ENCODE measurements at places on chromosomes 6 and 20.

DNA sequence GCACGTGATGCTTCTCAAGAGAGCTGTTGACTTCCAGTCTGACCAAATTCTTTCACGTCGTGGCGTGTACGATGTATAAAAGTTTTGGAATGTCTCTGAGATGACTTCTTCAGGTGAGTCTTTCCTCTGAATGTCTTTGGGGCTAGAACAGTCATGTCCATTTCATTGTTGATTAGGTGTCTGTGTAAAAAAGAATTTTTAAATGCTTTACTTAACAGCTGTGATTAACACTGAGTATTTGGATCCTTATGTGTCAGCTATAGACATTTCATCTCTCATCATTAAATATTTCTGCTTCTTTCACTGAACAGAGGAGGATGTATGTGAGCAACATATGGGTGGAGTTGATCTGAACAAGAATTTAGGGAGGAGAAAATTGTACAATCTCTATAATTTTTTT lies 29.3 kb upstream of the KIF13A start:
- DNase-seq: no peak

GRCh38 chr6:143283887-143284645 lies 166.4 kb downstream of the ADAT2 start:
- DNase-seq: no peak

GRCh38 chr6:107547451-107547840 lies 57.5 kb downstream of the SOBP start:
- no peak for DNase-seq

DNA sequence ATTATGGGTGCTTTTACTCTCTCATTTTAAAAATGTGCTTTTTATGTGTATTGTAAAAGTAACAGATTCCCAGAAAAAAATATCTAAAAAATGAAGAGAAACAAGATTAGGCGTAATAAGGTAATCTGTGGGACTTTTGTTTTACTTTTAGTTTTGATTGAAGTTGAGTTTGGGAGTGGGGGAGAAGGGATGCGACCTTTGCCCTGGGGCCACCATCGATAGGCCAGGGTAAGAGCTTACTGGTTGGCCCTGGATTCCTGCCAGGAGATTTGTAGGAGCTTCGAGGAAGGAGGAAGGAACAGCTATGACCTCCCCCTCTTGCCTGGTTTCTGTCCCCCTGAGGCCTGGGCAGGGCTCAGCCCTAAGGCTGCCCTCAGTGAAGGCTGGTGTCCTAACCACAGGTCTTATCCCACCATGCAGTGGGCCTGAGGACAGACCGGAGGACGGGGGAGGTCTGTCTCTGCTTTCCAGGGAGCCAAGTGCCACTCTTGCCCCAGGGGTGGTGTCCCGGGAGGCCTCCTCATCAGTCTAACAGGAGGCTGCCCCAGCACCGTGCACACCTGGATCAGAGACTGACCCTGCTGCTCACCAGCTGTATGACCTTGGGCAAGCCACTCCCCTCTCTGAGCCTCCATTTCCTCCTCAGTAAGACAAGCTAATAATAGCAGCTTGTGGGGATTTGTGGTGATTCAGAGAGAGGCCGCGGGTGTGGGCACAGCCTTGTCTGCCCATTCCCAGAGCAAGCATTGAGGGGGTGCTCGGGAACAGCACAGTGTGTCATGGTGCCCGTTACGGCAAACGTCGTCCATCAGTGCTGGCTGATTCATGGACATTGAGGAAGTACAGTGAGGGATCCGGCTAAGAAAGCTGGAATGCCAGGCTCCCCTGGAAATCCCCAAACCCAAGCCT lies 21.2 kb downstream of the TGM2 start:
- DNase-seq: no peak

DNA sequence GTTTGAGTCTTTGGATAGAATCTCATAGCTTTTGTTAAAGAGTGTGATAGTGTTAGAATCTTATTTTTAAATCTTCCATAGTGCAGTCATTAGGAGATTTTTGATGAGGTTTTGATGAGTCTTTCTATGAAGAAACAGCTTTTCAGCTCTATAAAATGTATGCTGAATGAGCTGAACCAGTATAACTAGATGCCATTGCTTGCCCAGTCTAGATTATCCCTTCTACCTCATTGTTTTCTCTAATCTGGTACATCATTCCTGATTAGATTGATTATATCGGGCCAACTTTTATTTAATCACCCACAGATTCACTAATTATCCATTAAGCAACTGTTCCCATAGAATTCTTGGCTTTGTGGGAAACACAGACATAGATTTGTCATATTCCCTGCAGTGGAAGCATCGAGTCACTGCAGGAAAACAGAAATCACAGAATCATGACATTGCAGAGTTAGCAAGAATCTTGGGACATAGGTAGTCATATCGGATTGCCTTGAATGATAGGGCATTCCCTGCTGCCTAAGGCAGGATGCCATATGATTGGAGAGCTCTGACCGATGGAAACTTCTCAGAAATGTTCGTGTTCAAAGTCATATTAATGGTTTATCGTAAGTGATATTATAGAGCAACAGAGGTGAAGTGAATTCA lies 882.7 kb upstream of the FLRT3 start:
- DNase-seq: no peak

- no peak for DNase-seq
These were observed 18.9 kb upstream of the TRAM2 start for GRCh38 chr6:52595796-52596130.

DNA sequence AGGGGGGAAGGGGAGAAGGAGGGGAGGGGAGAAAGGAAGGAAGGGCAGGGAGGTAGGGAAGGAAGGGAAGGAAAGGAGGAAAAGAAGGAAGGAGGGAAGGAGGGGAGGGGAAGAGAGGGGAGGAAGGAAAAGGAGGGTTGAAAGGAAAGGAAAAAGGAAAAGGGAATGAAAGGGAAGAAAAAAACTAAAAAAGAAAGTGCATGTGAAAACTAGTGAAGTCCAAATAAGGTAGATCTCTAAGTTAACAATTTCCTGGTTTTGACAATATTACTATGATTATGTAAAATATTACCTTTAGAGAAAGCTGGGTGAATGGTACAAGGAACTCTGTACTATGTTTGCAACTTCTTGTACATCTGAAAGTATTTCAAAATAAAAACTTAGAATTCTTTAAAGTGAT lies 132.4 kb downstream of the PTPRT start:
- no peak for DNase-seq

DNA sequence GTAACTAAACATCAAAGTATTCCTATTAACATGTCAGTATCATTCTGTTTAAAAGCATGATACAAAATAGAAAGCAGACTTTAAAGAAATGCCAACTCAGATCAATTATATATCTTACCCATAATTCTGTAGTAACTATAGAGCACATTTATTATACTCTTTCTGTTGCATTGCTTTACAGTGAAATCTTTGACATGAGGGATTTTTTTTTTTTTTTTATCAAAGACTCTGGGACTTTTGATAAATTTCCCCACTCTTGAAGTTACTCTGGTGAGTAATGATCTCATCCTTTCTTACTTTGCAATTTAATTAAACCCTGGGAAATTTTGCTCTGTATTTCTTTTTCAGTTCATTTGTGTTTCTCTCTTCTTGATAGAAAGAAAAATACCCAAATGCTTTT lies 17.4 kb downstream of the ADGRF4 start:
- DNase-seq: no peak

- no peak for DNase-seq
These were observed 123.4 kb upstream of the ECI2 start for GRCh38 chr6:4258733-4259132.

DNA sequence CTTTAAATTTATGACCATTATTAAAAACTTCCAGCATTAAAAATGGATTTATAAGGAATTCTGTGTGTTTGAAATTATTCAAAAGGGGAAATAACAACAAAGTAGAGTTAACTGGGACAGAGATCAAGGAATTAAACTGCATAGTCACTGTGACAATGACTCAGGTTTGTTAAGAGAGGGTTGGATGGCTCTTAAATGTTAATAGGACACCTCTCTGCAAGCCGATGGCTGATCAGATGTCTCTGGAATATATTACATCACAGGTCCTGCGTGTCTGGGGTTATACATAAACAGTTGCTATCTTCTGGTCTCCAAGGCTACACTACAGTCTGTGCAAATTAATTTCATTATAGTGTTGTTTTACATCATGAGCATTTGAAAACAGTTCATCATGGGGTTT lies 574.3 kb downstream of the COL12A1 start:
- no peak for DNase-seq

- no peak for DNase-seq
These were observed 87.4 kb downstream of the PLG start for GRCh38 chr6:160789263-160790027.

DNA sequence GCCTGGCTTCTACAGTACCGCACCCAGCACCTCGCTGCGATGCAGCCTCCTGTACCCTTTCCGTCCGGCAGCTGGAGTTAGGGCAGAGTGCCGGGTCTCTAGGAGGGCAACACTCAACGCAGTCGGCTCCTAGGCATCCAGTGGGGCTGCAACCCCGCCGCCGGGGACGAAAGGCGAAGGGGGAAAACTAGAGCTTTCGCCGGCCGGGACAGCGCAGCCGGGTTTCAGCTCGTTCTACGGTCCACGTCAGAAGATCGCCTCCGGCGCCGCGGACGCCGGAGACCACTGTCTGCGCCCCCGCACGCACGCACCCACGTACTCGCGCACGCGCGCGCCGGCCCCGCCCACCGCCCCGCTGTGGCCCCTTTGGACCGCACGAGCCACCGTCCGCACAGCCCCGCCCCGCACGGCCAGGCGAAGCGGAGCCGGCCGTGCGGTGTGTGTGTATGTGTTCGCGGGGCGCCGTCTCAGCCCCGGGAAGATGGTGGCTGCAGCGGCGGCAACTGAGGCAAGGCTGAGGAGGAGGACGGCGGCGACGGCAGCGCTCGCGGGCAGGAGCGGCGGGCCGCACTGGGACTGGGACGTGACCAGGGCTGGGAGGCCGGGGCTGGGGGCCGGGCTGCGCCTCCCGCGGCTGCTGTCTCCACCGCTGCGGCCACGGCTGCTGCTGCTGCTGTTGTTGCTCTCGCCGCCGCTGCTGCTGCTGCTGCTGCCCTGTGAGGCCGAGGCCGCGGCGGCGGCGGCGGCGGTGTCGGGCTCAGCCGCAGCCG lies at the start of gene ATRN:
ATRN (plus strand) TSS at position 392 of the 770 bp plus-strand sequence; CDS start at position 482, 90 bp downstream.
- peak; percentile 67 for DNase-seq

DNA sequence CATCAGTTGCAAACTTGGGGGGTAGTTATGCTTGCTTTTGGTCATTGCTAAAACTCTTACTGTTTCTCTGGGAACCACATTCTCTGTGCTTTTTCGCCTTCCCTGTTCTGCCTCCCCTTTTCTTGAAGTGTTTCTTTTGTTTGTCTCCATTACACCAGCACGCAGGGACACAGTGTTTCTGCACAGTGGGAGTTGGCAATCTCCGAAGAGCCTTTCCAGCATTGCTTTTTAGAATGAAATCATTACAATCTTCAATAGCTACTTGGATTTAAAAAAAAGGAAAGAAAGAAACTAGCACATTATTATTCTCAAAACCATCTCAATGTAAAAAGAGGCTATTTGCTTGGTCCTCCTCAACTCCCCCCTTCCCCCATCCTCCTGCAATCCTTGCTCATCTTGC lies 536.7 kb upstream of the MMS22L start:
- DNase-seq: no peak

DNA sequence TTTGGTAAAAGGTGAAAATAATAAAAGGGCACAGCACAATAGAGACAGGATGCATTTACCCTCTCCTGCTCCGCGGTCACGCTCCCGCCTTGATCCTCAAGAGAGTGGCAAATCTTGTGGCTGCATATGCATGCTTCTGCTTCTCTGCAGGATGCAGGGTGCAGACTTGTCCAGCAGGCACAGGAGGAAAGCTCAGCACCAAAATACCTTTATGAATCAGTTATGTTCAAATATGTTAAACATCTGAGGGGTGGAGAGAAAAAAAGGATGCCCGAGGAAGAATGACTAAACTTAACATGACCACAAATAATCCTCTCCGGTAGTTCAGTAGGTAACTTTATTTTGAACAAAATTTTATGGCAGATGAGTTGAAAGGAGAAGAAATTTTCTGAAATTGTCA lies 366.1 kb upstream of the SOX4 start:
- no peak for DNase-seq

DNA sequence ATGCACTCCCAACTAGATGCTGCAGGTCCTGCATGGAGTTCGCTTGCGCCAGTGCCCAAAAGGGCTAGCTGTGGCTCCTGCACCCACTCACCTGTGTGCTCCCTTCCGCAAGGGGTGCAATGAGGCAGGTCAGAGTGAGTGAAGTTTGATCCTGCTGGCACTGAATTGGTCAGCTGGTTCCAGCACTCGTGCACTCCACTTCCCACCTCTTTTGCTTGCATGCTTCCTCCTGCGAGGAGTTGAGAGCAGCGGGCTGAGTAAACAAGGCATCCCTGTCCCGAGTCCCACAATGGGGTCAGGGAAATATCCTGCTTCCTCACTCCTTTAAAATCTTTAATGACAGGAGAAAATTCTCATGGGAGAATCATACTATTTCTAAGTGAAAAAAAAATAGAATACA lies 86.2 kb downstream of the LCA5 start:
- DNase-seq: no peak

- DNase-seq: no peak
These were observed 8.8 kb downstream of the OR2H1 start for GRCh38 chr6:29465801-29466200.

GRCh38 chr20:53831812-53832211 lies 238.2 kb upstream of the ZNF217 start:
- DNase-seq: no peak

DNA sequence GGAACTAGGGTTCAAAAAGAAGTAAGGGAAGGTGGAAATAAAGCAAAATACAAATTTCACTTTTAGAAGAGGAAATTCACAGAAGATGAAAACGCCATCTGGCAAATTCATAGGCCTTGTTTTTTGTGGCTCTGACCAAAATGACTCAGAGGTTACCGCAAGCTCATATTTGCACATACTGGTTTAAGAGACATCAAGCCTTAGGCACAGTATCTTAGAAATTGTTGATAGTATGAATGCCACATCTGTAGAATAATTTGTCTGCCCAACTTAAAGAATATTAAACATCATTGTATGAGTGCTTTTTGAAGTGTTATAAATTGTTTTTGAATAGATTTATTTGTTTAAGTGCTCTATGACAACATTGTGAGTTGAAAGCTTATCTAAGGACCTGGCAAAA lies 10.6 kb downstream of the TAAR1 start:
- peak; percentile 53 for DNase-seq

GRCh38 chr6:13725052-13725451 lies 13.4 kb upstream of the RANBP9 start:
- DNase-seq: no peak

DNA sequence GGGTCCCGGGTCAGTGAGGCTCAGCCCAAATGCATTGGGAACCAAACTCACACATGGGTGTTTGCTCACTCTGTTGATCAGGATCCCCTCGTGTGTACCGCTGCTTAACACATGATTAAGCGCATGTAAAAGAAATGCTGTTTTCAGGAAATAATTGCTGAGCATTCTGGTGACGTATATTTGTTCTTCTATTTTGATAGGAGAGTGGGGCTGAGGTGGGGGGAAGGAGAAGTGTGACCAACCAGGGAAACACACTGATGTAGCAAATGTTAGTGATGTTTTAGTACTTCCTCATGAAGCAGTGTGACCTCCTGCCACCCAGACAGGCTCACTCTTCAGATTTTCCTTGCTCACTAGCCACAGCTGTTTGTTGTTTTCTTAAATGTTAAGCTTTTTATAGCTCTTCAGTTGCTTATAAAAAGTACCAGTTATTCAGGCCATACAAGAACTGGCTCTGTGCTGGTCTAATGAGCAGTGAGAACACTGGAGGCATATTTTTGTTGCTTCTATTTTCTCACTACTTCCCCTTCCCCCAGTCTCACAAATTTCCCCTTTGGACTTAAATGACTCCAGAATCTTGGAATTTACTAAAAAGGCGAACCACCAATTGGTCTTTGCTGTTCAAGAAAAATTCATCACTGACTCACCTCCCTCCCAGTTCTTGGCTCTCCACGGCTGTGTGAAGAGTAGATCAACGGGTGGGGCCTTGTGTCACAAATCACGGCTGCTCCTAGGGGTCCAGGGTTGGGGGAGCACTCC lies 79.2 kb upstream of the BACH2 start:
- DNase-seq: no peak

- no peak for DNase-seq
These were observed 20.2 kb downstream of the SNHG17 start for GRCh38 chr20:38414769-38415450.

Measured in GM12864 (cell line).